Dorsolateral prefrontal cortex (tissue), 122 donors: ENCODE measurements at places on chromosomes 1 and 21. TPM values are rescaled to one million over a fixed set of nuclear protein-coding genes. Genes with fewer than 3 reads are reported as not detected.

The ACOT11 gene
- total RNA-seq: 33.3 TPM

DNA sequence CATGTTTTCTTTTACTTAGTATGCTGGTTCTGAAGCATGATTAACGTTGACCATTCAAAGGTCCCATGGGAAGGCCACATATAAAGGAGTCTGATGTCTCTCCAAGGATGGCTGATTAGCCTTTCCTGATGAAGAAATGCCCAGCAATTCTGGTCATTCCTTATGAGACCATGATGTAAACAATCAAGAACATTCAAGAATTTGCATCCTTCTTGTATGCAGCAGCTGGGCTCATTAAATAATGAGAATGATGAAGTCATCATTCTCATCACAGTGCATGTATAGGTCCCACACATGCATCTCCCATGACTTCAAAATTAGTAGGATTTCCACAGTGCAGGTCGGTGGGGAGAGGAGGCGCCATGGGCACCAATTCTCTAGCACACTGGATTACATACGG lies 85.4 kb downstream of the APP start:
- DNase-seq: no peak

The GLMN gene
- total RNA-seq: 24.0 TPM

The RIPPLY3 gene
- not detected for total RNA-seq

DNA sequence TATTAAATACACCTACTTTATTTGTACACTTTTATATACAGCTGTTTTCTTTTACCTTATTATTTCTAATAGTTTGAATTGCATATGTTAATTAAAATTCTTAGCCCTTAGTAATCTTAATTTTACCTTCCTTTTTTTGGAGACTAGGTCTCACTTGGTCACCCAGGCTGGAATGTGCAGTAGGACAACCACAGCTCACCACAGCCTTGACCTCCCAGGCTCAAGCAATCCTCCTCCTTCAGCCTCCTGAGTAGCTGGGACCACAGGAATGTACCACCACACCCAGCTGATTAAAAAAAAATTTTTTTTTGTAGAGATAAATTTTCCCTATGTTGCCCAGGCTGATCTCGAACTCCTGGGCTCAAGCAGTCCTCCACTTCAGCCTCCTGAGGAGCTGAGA lies 15.0 kb upstream of the SDC3 start:
- DNase-seq: no peak

DNA sequence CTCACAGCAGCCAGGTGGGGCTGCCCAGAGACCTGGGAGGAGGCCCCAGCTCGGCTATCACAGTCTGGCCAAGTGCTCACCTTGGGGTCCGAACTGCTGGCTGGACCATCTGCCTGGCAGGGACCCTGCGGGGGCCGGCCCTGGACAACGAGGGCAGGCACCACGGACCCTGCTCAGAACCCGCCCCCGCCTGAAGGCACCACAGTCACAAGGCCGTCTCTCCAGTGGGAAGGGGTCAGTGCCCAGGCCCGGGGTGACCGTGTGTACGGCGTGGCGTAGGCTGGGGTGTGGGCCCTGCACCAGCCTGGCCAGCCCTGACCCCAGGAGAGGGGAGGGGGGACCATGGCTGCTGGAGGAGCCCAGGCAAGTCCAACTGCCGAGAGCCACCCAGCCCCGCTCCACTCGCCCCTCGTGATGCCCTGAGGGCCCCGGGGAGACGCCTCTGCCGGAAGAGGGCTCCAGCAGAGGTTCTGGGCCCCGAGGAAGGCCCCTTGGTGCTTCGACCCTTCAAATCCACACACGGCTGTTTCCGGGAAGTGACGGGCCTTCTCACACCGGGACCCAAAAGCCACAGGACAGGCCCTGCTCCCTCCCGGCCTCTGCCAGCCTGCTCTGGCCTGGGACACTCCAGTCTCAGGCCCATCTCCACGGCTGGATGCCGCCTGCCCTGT lies 11.2 kb upstream of the RNF223 start:
- no peak for DNase-seq
